ENCODE measurements at places on chromosomes 3 and 15.

GRCh38 chr3:74329096-74329495 is 285.4 kb downstream of the CNTN3 start:
- DNase-seq = no peak

DNA sequence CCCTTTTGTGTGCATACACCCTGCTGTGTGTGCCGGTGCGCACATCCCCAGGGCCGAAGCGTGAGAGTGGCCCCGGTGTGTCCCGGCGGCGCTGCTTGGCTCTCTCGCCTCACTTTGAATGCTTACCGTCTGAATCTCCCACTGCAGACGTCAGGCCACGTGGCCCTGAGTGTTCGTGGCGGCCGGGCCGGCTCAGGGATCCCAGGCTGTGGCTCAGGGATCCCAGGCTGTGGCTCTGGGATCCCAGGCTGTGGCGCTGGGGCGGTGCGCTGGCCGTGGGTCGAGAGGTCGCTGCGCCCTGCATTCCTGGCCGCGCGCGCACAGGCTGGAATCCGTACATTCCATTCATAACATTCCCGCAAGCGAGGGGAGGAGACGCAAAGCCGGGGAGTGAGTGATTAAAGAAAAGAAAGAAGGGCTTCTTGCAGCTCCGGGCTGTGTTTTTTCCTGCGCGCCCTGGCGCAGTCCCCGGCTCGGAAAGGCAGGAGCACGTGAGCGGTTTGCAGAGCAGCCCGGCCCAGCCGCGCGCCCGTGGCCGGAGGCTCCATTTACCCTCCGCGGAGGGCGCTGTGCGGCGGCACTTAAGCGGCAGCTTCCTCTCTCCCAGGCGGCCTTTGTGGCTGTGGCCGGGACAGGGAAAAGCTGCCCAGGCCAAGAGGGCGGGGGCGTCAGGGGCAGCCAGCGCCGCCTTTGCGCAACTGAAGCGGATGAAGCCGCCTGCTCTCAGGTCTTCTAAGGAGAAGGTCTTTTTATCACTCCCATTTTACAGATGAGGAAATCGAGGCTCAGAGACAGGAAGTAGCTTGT is 87.0 kb upstream of the ALDH1L1 start:
- no peak for DNase-seq

- no peak for DNase-seq
Observed at GRCh38 chr3:124409650-124410275, 320.5 kb upstream of the UMPS start.

DNA sequence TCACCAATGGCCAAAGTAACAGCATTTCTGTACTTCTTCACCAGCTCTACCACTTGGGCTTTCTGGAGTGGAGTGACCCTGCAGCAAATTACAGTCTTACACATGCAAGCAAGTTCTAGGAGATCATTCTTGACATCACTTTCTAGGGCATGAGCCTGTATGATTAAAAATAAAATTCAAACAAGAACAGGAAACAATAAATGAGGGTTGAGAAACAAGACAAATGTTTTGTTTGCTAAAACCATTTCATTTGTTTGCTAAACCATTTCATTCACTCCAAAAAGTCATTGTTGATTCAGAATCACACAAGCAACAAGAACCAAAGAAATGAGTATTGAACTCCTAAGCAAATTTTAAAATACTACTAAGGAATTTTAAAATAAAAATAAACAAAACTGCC is 220.9 kb downstream of the ATP8B4 start:
- no peak for DNase-seq

GRCh38 chr15:52925130-52925529 is 135.0 kb upstream of the ONECUT1 start:
- no peak for DNase-seq

GRCh38 chr3:59433546-59433945 is 383.7 kb upstream of the CFAP20DC start:
- no peak for DNase-seq

- DNase-seq = no peak
Observed at GRCh38 chr15:49052662-49053061, 6.4 kb upstream of the SECISBP2L start.

DNA sequence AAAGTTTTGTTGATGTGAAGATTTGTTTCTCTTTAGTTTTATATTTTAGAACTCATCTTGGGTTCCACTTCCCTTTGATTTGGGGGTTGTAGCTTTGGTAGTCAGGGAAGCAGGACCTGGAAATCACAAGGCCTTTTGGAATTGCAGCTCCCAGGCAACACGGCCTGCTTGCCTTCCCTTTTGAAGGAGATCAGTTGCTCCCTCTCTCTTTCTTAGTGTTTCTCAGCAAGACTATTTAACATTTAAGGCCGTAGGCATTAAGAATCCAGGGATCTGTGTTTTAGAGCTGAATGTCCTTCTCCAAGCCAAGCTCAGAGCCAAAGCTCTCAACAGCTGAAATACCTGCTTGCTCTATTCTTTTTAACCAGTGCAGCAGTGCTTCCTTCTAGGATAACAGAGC is 310.3 kb downstream of the PTPRG start:
- DNase-seq = no peak

DNA sequence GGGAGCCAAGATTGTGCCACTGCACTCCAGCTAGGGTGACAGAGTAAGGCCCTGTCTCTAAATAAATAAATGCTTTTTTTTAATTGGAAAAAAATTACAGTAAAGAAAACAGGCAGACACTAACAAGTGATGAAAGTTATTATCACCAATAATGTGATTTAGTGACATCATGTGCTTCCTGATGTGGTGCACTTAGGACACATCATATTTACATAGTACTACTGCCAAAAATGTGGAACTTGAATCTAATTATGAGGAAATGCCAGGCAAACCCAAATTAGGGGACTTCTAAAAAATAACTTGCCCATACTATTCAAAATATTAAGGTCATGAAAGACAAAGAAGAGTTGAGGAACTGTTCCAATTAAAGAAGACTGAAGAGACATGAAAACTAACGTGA is 30.8 kb downstream of the MAP4 start:
- DNase-seq = no peak

DNA sequence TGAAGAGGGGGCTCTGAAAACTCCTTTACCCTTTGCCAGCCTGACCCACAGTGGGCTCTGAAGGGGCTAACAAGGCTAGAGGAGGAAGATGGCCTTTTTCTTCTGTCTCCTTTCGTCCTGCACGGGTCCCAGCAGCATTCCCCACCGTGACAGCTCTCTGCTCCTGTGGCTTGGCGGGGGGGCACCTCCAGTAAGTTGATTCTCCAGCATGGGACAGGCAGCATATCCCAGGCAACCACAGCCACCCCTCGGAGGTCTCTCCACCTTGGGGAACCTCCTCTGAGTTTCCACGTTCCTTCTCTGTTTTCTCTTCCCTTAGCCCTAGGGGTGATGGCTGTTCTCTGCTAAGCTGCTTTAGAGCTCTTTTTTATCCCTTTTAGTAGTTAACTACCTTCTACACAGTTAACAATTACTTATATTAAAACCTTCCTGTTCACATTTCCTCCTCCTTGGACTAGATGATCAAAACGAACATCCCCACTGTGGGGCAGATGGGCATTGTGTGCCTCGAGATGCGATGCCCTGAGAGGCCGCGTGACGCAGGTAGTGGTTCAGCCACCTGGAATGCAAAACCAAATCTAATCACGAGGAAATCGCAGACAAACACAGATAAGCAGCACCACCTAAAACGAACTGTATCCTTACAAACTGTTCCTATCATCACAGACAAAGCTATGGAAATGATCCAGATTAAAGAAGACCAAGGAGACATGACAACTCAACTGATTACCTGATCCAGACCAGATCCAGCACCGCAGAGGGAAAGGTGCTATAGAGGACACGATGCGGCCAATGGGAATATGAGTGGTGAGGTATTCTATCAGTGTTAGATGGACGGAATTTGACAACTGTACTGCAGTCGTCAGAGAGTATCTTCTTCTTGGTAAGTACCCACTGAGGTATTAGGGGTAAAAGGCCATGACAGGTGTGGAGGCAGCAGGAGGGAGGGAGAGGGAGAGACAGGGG is 27.7 kb downstream of the TSPAN3 start:
- no peak for DNase-seq

- DNase-seq = no peak
Observed at GRCh38 chr15:94336817-94337467, 105.6 kb downstream of the MCTP2 start.

DNA sequence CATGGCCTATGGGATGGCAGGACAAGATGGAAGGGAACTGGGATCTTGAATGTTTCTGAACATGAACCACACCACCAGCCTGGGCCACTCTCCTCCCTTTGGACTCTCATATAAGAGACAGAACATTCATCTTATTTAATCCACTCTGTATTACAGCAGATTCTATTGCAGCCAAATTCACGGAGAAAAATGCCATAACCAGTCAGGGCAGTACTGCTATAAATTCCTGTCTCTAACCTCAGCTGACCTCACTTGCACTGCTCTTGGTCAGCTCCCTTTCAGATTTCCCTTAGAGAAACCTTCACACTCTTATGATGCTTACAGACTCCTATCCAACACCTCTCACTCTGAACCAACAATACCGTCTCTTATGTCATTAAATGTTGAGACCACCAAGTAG is 101.4 kb downstream of the RYK start:
- no peak for DNase-seq

GRCh38 chr3:122004991-122005565 is 17.0 kb downstream of the ILDR1 start:
- no peak for DNase-seq

GRCh38 chr3:183662099-183662498 is 26.7 kb downstream of the KLHL24 start:
- no peak for DNase-seq

- no peak for DNase-seq
Observed at GRCh38 chr3:113873814-113874526, 35.4 kb downstream of the GRAMD1C start.

DNA sequence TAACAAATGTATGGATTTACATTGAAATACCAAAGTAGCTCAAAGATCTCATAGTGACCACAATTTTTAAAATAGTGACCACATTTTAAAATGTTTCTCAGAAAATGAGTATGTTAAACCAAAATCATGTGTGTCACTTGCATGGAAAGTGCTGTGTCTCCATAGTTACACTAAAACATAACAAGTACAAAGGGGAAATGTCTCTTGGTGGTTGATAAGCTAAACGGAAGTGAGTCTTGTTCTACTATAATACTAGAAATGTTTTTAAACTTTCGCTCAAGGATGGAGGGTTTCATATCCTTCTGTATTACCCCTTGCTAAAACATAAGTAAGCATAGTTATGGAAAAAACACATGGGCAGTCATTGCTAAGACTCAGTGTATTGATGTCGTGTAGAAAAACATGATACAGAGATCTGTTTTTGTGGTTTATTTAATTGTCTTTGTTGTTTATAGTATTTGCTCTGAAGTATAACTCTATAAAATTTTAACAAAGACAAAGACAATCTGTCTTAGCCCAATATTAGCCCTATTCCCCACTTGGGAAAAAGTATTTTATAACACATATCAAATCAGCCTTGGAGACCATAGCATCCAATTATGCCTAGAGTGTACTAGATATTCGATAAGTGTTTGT is 27.0 kb upstream of the DENND4A start:
- DNase-seq = no peak

GRCh38 chr15:97177151-97177577 is 783.3 kb upstream of the ARRDC4 start:
- no peak for DNase-seq

GRCh38 chr15:91114301-91114700 is 14.2 kb downstream of the SV2B start:
- DNase-seq = no peak

GRCh38 chr3:48305396-48305795 is 28.1 kb downstream of the SPINK8 start:
- DNase-seq = no peak

DNA sequence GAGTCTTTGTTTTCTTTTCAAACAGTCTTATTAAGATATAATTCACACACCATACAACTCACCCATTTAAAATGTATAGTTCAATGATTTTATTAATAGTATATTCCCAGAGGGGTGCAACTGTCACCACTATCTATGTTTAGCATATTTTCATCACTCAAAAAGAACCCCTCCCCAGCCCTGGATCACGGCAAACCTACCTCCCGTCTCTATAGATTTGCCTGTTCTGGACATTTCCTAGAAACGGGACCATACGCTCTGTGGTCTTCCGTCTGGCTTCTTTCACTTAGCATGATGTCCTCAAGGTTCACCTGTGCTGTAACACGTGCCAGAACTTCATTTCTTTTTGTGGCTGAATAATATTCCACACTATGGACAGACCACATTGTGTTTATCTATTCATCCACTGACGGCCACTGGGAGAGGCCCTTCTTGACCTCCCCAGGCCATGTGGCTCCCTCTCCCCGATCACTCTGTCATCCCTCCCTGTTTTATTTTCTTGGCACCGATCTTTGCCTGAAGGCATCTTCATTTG is 56.4 kb downstream of the IQSEC1 start:
- DNase-seq = no peak

DNA sequence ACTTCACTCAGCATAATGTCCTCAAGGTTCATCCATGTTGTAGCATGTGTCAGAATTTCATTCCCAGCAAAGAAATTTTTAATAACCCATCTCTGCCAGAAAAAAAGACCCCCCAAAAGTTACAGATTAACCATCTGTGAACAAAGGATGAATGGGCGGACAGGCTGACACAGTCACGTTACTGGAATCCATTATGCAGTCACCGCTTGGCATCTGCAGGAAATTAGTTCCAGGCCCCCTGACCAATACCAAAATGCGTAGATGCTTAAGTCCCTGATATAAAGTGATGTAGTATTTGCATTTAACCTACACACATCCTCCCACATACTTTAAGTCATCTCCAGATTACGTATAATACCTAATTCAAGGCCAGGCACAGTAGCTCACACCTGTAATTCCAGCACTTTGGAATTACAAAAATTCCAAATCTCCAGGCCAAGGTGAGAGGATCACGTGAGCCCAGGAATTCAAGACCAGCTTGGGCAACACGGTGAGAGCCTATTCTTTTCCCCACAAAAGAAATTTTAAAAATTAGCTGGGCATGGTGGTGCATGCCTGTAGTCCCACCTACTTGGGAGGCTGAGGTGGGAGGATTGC is 1.5 kb upstream of the SLC12A8 start:
- DNase-seq = no peak

DNA sequence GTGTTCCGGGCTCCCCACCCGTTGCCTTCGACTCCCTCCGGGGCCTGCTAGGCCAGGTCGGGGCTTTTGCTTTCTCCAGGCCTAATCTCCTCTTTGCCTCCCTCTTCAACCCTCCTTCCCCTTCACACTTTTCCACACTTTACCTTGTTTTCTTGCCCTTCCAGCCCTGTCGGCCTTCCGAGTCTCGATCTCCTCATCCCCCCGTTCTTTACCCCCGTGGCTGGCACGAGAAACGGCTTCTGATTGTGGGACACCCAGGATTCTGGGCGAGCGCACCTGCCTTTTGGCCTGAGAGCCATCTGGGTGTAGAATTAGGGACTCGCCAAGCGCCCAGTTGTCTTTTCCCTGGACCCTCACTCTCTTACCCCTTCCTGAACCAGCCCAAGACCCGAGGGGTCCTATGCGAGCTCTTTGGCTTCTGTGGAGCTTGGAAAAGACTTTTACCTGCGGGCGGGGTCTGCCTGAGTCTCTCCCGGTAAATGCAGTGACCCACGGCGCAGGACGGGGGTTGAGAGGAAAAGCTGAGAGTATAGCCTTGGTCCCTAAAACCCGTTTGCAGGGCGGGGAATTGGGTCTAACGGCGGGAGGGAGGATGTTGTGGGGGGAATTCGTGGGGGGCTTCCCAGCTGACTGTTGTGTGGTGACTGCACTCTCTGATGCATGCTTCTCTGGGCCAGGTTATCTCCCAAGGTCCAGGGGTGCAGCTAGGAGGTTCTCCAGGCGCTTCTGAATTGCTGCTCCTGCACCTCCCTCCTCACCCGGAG is 5.5 kb upstream of the ONECUT1 start:
- no peak for DNase-seq

- no peak for DNase-seq
Observed at GRCh38 chr3:5692446-5692845, 504.9 kb downstream of the EDEM1 start.

- no peak for DNase-seq
Observed at GRCh38 chr3:194976874-194977273, 291.2 kb downstream of the FAM43A start.

- DNase-seq = no peak
Observed at GRCh38 chr3:132164469-132165092, 129.8 kb upstream of the CPNE4 start.

Measured in stimulated activated CD8-positive, alpha-beta memory T cell treated with anti-CD3 and anti-CD28 coated beads, Interleukin-7, amount 100 ng/mL, for 1 hour (primary cell).